ENCODE measurements at places on chromosomes 5 and 9.
A peak's percentile ranks its signal among the peaks of the same experiment; 100 is the strongest.

GRCh38 chr5:44953078-44953477 is 144.3 kb downstream of the MRPS30 start:
- no peak for DNase-seq

- no peak for DNase-seq
These were observed 34.4 kb downstream of the CPEB4 start for GRCh38 chr5:173922527-173922926.

- DNase-seq, result no peak
These were observed 52.9 kb downstream of the MYO10 start for GRCh38 chr5:16883176-16883575.

GRCh38 chr9:126354887-126355770 is 28.5 kb downstream of the MVB12B start:
- no peak for DNase-seq

DNA sequence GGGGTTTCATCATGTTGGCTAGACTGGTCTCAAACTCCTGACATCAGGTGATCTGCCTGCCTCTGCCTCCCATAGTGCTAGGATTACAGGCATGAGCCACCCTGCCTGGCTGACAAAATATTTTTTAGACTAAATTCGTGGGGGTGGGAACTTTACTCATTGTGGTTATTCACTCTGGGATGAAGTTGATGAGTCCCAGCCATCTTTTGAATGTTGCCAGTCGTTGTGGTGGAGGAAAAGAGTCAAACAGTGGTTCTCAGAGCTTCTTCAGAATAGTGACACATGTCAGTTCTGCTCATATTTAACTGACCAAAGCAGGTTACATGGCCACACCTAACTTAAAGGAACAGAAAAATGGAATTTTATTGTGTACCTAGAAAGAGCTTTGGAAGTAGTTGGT is 6.9 kb downstream of the SREK1 start:
- no peak for DNase-seq

DNA sequence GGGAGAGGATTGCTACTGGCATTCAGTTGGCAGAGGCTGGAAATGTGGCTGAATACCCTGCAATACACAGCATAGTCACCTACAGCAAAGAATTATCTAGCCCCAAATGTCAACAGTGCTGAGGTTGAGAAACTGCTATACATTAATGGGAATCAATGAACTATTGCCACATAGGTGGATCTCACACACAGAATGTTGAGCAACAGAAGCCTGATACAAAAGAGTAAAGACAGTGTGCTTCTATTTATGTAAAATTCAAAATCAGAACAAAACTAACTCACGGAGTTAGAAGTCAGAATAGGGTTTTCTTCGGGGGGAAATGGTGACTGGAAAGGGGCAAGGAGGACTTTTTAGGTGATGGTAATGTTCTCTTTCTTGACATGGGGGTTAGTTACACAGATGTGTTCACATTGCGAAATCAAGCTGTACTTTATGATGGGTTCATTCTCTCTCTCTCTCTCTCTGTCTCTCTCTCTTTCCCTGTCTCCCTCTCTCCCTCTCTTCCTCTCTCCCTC is 45.7 kb upstream of the PANK3 start:
- no peak for DNase-seq

DNA sequence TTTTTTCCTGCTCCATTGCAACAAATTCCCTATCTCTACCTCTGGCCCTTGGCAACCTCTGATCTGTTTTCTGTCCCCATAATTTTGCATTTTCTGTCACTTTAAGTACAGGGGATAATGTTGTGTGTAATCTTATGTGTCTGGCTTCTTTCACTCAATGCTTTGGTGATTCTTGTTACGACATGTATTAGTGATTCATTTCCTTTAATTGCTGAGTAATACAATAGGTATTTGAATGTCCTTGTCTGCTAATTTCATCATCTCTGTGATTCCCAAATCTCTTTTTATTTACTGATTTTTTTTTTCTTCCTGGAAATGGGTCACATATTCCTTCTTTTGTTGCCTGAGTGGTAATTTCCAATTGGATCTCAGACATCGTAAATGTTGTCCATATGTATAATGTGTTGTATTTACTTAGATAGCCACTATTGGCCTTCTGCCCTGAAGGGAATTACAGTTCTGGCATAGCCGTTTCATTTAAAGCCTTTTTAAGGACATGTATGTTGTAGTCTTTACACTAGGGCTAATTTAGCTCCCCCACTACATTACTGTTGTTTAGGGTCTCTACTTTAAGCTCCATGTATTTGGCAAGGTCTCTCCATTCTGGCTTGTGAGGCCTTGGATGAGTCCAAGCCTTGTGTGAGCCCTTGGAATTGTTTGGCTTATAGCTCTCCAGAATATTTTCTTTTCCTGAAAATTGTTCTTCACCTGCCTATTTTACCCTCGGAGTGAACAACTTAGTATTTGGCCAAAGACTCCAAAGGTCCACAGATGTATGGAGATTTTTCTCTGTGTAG is 683.8 kb downstream of the LRRC70 start:
- DNase-seq, result no peak

- no peak for DNase-seq
These were observed 529 bp downstream of the UBAC1 start for GRCh38 chr9:135960411-135961276.

GRCh38 chr9:16136451-16136850 is 583.6 kb downstream of the CCDC171 start:
- no peak for DNase-seq

DNA sequence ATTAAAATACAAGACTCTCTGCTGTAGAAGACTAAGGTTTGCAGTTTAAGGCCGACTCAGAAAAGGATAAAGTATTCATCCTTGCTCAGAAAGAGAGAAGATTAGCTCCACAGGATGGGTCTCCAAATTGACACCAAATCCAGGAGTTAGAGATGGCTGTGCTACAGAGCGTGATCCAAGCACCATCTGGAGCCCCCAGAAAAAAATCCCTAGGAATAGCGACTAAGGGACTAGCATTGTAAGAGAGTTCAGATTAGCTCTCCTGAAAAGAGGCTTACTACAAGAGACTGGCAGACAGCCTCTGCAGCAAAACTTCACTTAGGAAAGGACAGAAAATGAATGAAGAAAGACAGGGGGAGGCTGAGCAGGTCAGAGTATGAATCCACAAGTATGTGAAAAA is 3.7 kb downstream of the SIL1 start:
- no peak for DNase-seq

DNA sequence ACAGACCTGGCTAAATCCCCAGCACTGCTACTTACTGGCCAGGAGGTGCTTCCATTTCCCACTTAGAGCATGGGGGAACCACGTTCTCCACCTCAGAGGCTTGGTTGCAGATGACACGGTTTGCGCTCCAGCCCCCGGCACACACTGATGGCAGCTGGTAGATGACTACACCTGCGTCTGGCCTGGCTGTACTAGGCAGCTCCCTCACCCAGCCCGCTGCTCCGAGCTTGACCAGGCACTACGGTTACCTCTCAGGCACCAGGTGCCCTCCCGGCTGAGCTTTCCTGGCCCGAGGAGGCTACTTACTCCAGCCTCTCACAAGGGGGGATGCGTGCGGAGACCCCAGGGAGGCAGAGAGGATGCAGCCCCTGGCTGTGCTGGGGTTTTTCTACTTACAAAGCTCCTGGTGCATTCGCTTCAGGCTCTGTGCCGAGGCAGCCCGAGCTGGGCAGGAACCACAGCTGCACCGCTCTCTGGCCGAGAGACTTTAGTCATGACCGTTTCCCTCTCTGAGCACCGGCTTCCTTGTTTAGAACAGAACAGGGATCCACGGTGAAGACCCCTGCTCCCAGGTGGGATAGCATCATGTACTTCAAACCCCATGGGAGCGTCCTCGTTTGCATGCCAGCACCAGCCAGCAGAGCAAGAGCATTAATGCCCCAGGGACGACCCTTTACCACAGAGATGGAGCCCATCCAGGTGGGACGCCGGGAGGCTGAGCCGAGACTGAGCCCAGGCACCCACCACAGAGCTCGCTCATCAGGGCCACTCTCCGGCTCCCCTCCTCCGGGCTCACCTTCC is 7.6 kb upstream of the GBGT1 start:
- no peak for DNase-seq

DNA sequence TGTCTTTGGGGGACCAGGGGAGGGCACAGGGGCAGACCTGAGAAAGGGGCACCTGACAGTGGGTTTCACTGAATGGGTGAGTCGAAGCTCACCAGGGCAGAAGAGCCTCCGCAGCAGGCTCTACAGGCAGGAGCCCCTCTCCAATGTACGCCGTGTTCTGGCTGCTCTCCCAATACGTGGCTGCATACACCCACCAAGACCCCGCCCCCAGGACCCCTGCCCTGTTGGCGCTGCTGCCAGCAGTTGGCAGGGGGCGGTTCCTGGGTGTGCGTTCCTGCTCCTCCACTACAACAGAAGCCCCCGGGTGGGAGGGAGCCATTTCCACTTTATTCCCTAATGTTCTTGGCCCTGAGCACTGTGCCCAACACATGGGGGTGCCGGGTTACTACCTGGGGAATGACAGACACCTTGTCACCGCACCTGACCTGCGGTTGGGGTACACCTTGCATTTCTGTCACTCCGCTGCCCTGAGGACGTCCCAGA is 30.3 kb downstream of the SARDH start:
- DNase-seq, result no peak

- no peak for DNase-seq
These were observed 319.1 kb downstream of the GLIS3 start for GRCh38 chr9:3980771-3981170.

- DNase-seq, result peak; percentile 65
These were observed 82.5 kb downstream of the SEMA6A start for GRCh38 chr5:116492016-116492623.

GRCh38 chr9:127570533-127571111 is 41.5 kb upstream of the STXBP1 start:
- DNase-seq, result no peak

GRCh38 chr5:74367241-74367733 is 273.2 kb downstream of the ENC1 start:
- no peak for DNase-seq

GRCh38 chr9:108748776-108749175 is 107.0 kb downstream of the ACTL7B start:
- no peak for DNase-seq

All from bone marrow (tissue), 2 donors.